Body of pancreas (tissue), 4 donors: ENCODE measurements at places on chromosomes 5 and 9. TPM values are rescaled to one million over a fixed set of nuclear protein-coding genes. Genes with fewer than 3 reads are reported as not detected.

GRCh38 chr9:70535546-70536323 is 121.3 kb upstream of the KLF9 start:
- no peak for DNase-seq
- H3K4me3 ChIP-seq = no peak overlapping the region
- no peak overlapping the region for H3K27ac ChIP-seq
- no peaks in the 10 kb centered on the region for H3K4me1 ChIP-seq
- H3K27me3 ChIP-seq = no peaks in the 10 kb centered on the region

GRCh38 chr5:96322865-96323264 is 110.2 kb downstream of the PCSK1 start:
- H3K4me1 ChIP-seq = no peaks in the 10 kb centered on the region
- H3K27me3 ChIP-seq = no peaks in the 10 kb centered on the region
- no peaks in the 10 kb centered on the region for H3K36me3 ChIP-seq
- H3K4me3 ChIP-seq = no peak overlapping the region

- no peaks in the 10 kb centered on the region for H3K36me3 ChIP-seq
- DNase-seq = no peak
- H3K4me1 ChIP-seq = no peaks in the 10 kb centered on the region
- H3K4me3 ChIP-seq = no peak overlapping the region
These were observed 171.5 kb upstream of the NREP start for GRCh38 chr5:111928511-111928910.

DNA sequence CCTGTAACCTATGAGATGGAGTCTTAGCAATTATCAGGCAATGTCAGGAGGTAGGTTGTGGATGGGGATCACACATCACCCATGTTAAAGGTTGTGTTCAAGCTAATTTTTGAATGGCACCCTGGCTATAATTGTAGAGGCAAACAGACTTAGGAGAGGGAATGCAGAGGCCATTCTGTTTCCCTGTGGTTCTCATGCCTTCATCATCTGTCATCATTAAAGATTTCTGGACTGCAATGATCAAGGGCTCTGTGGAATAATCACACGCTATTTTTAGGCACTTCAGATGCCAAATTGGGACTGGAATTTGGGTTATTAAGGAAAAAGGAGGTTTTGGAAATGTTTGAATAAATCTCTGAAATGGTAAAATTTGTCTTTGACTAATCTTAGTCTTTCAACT is 1065.4 kb downstream of the TAF11L14 start:
- H3K4me1 ChIP-seq = no peaks in the 10 kb centered on the region
- no peak overlapping the region for H3K4me3 ChIP-seq
- no peak overlapping the region for H3K27ac ChIP-seq
- DNase-seq = no peak
- no peaks in the 10 kb centered on the region for H3K27me3 ChIP-seq

DNA sequence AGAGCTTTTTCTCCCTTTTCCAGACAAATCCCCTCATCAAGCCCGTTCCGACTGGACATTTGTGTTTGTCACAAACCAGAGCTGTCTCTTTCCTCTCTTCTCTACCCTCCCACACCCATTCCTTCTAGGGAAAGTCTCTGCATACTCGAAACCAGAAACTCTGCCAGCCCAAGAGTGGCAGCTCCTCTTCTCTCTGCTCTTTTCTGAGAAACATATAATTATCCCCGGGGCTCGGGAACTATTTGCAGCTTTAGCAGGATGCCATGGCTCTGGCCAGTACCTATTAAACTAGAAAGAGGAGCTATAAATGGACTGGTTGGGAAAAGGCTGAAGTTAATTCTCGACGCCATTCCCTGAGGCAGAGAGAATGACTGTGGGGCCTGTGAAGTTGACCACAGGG is 82.6 kb downstream of the SH3PXD2B start:
- DNase-seq = no peak
- H3K27ac ChIP-seq = no peak overlapping the region
- H3K4me3 ChIP-seq = no peak overlapping the region
- no peaks in the 10 kb centered on the region for H3K27me3 ChIP-seq
- no peaks in the 10 kb centered on the region for H3K36me3 ChIP-seq

DNA sequence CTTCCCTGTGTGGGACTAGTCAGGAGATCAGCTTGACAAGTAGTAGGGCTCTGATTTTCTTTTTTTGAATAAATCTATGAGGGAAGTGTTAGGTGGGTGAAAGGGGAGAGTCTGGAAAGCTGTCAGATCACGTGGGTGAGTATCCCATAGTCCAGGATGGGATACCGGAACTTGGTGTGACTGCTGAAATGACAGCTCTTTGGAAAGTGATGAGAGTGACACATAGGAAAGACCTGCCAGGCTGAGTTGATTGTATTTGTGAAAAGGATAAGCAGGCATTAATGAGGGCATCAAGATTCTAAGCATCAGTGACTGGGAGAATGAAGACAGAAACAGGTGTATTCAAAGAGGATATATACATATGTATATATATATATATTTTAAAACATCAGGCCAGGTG is 35.6 kb downstream of the ACTBL2 start:
- no peak for DNase-seq
- no peaks in the 10 kb centered on the region for H3K36me3 ChIP-seq
- H3K27ac ChIP-seq = no peak overlapping the region
- no peak overlapping the region for H3K4me3 ChIP-seq

DNA sequence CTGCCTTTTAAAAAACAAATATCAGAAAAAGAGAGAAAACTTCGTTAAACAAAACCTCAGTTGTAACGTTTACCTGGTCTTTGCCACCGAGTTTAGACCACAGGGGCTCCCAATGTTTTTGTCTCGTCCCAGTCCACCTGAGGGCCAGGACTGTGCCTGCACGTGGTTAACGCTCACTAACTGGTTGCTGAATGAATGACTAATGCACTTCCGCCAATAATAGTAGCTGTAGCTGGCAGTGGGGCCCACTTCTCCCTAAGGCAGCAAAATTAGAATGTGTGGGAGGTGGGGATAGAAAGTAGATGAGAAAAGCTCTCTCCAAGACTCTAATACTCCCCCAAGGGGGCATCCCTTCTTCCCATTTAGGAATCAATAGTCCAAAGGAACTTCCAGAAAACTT is 29.1 kb upstream of the MED27 start:
- no peak overlapping the region for H3K27ac ChIP-seq
- DNase-seq = no peak
- H3K36me3 ChIP-seq = no peaks in the 10 kb centered on the region

DNA sequence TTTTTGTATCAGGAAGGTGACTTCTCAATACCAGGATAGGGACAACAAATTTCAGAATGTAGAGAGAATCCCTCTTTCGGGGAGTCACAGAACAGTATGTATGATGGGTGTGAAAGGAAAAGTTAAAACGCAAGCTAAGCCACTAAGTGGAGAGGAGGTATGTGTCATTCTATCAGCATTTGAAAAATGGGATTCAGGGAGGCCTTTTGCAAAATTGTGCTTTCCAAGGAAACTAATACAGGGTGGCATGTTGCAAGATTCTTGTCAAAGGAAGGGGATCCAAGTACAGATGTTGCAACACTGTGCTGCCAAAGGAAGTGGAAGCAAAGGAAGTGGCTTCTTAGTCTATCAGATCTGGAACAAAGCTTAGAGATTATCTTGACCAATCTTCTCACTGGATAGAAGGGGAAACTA is 12.6 kb upstream of the TNIP1 start:
- H3K27ac ChIP-seq = peak overlapping the region; percentile 82
- no peak for DNase-seq
- no peak overlapping the region for H3K4me3 ChIP-seq
- H3K36me3 ChIP-seq = no peaks in the 10 kb centered on the region

The ORM1 gene
- total RNA-seq = 43.8 TPM

The IRX1 gene
- not detected for total RNA-seq

The LEAP2 gene
- total RNA-seq = 3.4 TPM

The IL7R gene
- total RNA-seq = 27.0 TPM

The DMRT3 gene
- not detected for total RNA-seq

The SLC34A1 gene
- not detected for total RNA-seq

The IFNA2 gene
- total RNA-seq = not detected

The AQP7 gene
- total RNA-seq = 29.7 TPM
